Myocyte (in vitro differentiated cells): ENCODE measurements at places on chromosomes 5 and 9. TPM values are rescaled to one million over a fixed set of nuclear protein-coding genes. Genes with fewer than 3 reads are reported as not detected.

FGD3 gene
- total RNA-seq: 0.86 and 0.88 TPM in 2 replicates

PLPP1 gene
- total RNA-seq: 94.7 and 154 TPM in 2 replicates

STARD4 gene
- 58.5 and 124 TPM in 2 replicates for total RNA-seq

FBXL7 gene
- 9.7 and 11.2 TPM in 2 replicates for total RNA-seq

PCDHGA3 gene
- total RNA-seq: 0.48 and 0.57 TPM in 2 replicates

TMC1 gene
- total RNA-seq: 0.40 TPM in 1 of 2 replicates, not detected in the other

RBM18 gene
- 25.2 and 26.5 TPM in 2 replicates for total RNA-seq

ASPN gene
- 0.19 TPM in 1 of 2 replicates, not detected in the other for total RNA-seq

TAS2R1 gene
- not detected in 2 replicates for total RNA-seq

FGF1 gene
- total RNA-seq: 0.52 and 1.8 TPM in 2 replicates

CRHBP gene
- total RNA-seq: 1.3 TPM in 1 of 2 replicates, not detected in the other

MYOT gene
- 1.7 and 23.8 TPM in 2 replicates for total RNA-seq

- no peak for DNase-seq
Observed at GRCh38 chr5:116730706-116731105, 156.1 kb upstream of the SEMA6A start.

GRCh38 chr5:171794470-171794960 is 8.9 kb downstream of the SMIM23 start:
- DNase-seq: no peak

DNA sequence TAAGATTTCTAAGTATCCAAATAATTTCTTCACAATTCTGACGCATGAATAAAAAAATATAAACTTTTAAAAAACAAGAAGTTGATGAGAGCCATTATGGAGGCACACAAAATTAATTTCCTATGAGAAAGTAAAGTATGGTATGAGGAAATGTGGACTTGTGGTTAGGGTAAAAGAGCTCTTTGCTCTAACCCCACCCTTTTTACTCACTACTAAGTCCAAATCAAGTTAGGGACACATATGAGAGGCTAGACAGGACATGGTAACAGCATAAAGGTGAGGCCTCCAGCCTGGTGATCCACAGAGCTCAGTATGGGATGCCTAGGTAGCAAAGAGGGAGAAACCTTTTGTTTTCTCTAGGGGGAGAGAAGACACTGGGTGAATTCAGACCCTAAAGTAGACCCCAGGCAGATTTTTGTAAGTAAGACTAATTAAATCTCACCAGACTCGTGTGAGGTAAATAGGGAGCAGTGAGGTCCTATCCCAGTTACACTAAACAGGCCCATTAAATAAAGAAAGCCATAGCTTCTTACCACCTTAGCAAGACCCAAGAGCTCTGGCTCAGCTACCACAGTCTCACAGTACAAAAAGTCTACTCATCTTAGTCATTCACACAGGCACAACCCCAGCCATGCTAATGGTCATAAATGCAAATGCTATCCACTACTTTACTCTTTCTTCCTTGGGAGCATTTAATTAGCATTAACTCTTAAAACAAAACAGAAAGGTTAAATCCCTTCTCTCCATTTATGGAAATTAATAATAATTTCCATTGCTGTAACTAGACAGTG is 42.6 kb downstream of the MLLT3 start:
- DNase-seq: no peak

- no peak for DNase-seq
Observed at GRCh38 chr9:78437806-78438205, 140.9 kb downstream of the PSAT1 start.

GRCh38 chr5:33867241-33867640 is 24.5 kb downstream of the ADAMTS12 start:
- no peak for DNase-seq

- DNase-seq: peak; percentile 6
Observed at GRCh38 chr5:26791021-26791420, 247.4 kb downstream of the CDH9 start.

GRCh38 chr5:76245590-76245989 is 157.5 kb upstream of the IQGAP2 start:
- DNase-seq: no peak

GRCh38 chr9:13554626-13555025 is 275.1 kb upstream of the MPDZ start:
- no peak for DNase-seq

DNA sequence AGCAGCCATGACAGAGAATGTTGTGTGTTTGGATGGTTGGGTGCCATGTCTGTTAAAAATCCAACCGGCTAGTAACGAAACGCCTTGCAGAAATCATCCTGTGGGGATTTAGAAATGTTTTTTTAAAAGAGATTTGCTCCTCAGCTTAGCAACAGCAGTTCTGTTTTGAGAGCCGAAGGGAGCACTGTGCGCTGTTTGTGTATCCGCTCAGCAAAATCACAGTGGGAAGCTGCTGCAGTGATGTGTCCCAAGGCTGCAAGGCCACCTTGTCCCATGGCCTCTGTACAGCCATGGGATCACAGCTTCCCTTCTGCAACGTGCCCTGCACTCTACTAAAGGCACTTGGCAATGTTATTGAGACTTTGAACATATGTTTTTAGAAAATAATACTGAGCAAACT is 40.9 kb downstream of the TRIO start:
- DNase-seq: no peak

DNA sequence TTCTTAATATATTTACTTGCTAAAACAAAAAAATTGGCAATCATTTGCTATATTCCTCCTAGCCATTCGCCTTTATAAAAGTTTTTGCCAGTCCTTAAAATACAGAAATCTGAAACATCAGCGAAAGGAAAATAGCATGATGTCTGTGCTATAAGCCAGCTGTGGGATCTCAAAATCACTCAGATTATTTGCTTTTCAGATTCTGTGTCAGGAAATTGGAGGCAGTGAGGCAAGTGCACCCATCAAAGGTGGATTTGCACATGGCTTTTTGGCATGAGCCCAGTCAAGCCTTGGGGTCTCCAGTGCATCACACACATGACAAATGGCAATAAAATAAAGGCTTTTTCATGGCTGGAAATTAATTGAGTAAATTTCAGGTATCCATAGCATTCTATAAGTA is 196.8 kb upstream of the DAPK1 start:
- DNase-seq: no peak

DNA sequence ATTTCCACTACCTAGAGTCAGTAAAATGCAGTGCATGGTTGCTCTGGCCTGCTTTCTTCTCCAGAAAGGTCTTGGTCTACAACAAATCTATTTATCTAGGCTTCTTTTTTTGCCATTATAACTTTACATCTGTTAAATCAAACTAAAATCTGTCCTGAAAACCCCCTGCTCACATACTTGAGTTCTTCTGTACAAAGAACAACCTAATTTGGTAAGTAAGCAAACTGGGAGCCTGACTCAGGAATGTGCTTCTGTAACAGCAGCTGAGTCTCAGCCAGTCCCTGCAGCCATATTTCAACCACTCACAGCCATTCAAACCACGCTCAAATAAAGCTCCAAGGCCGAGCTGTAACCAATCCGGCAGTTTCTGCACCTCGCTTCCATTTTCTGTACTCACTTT is 95.8 kb downstream of the PLPP1 start:
- DNase-seq: peak; percentile 86

GRCh38 chr9:73183917-73184861 is 32.5 kb downstream of the ANXA1 start:
- DNase-seq: peak; percentile 59

GRCh38 chr5:135458921-135459331 is 6.8 kb upstream of the TIFAB start:
- no peak for DNase-seq

GRCh38 chr5:154627698-154628678 is 127.2 kb upstream of the LARP1 start:
- DNase-seq: peak; percentile 49

DNA sequence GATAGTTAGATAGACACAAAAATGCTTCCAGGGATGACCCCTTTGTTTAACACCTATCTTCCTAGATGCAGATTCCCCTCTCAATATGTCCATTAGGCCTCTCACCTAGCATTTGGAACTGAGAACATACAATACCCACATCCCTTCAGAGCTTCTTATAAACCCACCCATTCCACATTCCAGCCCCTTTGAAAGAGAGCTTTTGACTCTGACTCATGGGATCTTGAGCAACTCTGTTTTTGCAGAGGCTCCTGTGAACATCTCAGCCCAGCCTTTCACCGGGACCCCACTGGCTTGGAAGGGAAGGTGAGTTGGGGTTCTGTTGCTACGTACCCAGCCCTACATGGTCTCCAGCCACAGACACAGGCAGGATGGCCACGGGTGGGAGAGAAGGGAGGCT is 195.5 kb downstream of the FRMD3 start:
- no peak for DNase-seq

GRCh38 chr9:37986771-37987258 is 82.2 kb downstream of the SHB start:
- no peak for DNase-seq

DNA sequence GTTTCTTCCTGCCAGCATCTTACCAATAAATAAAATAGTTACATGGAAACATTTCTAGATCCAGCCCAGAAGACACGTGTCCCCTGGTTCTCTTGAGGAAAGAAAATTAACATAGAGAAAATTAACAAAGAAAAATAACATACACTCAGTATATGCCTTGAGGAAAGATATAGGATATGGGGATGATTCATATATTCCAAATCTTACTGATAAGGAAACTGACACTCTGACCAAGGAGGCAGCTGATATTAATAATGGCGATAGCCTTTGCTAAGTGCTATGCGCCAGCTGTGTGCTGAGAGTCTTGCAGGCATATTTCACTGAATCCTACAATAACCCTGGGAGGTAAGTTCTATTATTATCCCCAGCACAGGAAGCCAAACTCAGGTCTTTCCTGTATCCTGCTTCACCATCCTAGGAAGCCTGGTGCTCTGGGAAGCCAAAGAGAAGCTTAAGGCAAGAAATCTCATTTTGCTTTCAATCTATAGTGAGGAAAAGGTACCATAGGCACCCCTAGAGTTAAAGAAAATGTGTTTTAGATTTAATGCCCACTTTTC is 302.7 kb upstream of the NREP start:
- peak; percentile 17 for DNase-seq

DNA sequence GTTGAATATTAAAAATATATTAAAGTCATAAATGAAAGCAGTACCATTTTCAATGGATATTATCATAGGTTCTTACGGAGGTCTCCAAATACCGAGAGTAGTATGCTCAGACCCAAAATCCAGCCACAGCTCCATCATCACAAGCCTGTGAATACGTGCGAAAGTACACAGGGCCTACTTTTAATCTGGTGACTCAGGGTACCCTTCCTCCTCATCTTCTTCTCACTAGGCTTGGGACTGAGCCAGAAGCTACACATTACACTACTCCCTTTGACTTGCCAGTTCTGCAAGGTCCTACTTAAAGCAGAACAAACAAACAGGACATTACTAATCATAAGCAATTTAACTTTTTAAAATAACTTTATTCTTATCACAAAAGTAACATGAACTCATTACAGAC is 7.6 kb upstream of the RIC1 start:
- peak; percentile 35 for DNase-seq
